D341Med (cell line): ENCODE measurements at places on chromosomes 6 and 20.

DNA sequence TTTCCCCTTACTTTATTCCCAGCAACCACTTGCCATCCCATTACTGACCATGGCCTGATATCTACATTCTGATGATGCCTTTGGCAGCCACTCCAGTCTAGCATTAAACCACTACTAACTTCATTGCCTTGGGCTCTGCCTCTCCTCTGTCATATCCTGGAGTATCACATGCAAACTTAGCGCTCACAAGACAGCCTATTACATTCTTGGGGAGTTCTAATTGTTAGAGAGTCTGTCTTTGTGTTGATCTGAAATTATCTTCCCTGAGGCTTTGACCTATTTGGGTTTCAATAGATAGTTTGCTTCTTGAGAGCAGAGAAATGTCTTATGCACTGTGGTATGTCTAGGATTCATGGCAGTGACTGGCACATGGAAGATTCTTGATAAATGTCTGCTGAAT is 40.5 kb upstream of the RAB32 start:
- no peak for DNase-seq

DNA sequence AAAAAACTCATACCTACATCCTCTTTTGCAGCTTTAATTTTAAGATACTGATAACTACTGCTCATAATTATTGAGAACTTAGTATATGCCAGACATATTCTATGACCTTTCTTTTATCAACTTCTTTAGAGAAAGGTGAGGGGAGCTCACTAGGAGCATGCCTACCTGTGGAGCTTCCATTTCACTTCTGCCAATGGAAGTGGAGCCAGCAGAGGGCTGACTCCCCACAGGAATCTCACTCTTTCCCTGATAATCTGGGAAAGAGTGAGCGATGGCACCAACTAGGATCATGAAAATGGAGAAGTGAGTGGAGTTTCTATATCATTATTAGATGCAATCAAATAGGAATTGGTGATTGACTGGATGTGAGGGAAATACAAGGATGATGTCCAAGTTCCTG is 484.9 kb downstream of the LMBRD1 start:
- DNase-seq: no peak

DNA sequence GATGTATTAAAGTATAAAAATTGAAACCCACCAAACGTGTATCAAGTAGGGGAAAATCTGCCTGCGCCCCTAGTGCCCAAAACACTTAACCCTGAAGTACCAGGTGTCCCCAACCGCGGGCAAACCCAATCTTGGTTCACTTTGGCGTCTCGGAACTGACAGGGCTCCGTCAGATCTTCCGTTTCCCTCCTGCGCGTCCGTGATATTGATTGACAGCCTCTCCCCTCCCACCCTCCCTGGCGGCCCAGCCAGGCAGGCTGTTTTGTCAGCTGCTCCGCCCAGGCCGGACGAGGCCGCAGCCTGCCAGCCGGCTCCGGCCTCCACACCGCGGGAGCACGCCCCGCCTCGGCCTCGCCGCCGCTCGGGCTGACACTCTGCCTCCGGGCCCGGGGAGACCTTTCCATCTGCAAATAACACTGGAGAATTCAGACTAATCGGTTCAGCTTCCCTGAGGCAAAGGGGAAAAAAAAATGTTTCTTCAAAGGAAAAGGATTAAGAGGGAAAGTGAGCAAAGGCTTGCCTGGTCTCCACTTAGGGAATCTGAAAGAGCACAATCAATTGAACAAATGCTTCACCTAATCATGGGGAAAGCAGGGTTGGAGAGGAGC is 234.9 kb upstream of the MCHR2 start:
- DNase-seq: peak; percentile 30

DNA sequence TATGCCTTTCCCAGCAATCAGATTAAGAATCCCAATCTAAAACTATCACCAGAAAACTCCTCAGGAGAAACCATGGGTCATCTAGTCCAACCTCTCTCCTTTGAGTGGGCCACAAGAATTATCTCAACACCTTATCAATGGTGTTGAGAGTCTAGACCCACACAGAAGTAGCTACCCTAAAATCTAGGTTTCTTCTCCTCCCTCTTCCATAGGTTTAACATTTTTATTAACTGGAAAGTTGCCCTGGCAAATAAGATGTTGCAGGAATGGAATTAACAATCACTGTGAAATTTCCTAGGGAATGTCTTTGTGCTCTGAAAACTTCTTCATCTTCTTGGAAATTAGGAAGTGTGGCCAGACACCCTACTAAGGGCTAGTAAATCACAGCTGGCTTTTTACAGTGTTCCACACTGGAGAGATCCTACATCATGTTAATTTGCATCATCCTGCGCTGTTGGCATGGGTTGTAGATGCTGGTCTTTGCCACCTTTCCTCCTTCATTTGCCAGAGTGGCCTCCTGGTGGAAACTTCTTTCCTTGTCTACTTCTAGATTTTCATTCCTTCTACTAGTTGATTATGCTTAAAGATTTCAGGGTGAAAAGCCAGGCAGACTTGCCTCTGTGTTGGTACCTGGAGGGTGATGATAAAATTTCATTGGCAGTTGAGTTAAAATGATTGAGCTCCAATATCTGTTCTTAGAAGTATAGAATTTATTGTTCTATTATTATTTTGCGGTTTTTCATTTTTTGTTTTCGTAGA is 2.7 kb downstream of the TNFAIP3 start:
- no peak for DNase-seq

- no peak for DNase-seq
Measured at GRCh38 chr6:3356824-3357420, 98.2 kb downstream of the PSMG4 start.

- no peak for DNase-seq
Measured at GRCh38 chr6:54646069-54646950, 200.3 kb upstream of the FAM83B start.

DNA sequence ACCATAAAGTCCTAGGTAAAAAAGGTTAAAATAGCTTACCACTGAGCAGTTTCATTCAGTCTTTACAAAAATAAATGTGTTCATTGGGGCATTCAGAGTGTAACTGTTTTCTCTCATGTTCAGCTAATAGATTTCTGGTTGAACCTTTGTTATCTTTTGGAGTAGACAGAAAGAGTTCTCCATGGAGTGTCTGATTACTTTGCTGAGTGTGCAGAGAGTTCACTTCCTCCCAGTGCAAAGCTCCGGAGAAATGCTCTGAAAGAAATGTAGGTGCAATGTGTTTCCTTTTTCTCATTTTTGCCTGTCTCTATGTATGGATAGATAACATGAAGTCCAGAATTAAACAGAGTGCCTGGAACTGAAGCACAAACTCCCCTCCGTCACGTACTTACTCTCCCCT is 52.6 kb downstream of the JAG1 start:
- no peak for DNase-seq

- no peak for DNase-seq
Measured at GRCh38 chr6:128395188-128395587, 125.2 kb downstream of the PTPRK start.

DNA sequence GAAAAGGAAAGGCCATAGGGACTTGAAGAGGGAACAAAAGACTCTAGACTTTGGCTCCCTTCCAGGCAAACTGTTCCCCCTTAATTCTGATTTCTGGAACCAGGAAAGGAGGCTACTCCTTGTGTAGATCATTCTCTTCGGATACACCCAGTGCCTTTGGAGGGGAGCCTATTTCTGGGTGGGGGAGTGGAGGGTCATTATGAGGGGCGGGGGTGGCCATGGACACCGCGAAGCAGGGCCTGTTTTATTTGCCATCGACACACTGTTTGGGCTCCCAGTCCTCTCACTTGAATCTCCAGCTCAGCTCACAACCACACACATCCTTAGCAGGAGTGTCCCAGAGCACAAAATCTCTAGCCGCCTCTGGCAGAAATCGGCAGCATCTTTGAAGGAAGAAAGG is 132.3 kb downstream of the PXDC1 start:
- DNase-seq: peak; percentile 27

DNA sequence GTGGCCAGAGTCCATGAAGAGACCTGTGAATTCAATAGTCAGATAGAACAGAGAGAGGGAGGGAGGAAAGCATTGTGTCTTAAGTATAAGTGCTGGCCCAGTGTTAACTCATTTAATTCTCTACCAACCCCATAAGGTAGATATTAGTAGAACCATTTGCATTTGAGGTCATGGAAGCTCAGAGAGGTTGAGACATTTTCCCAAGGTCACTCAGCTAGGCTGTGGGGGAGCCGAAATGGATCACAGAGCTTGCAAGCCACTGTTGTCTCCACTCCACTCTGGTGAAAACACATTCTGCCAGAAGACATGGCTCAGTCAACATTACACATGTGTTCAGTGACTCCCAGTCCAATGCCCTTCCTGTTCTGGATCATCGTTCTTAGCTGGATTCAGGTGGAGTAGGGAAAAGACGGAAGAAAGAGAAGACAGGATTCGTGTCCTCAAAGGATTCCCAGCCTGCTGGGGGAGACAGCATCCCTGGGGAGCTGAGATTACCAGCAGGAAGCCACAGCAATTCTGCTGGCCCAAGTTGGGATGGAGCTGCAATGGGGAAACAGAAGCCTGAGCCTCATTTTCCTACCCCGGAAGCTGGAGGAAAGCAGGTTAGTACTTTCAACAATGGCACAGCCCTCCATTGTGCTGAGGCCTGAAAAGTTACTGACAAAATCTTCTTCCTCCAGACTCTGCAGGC is 27.0 kb upstream of the MDGA1 start:
- peak; percentile 80 for DNase-seq

- no peak for DNase-seq
Measured at GRCh38 chr20:51959066-51959542, 156.8 kb upstream of the SALL4 start.

DNA sequence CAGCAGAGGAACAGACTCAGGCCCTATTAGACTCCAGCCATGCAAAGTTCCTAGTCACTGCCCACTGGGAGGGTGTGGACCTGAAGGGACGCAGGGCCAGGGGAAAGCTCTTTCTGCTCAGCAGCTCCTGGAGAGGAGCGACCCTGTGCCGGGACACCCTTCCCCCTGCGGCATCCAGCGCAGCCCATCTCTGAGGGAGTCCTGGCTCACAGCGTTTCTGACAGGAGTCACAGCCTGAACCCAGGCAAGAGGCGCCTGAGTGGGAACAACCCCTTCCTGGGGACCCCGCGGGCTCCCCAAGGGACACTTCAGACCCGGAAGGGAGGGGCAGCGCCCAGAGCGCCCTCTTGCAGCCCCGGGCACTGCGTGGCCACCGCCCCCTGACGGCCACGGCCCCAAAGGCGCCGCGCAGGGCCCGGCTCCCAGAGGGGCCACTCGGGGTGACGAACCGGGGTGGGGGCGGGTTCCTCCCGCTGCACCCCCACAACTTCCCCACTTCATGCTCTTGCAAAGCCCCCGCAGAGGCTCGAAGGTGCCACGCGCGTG is 862 bp downstream of the UCKL1 start:
- DNase-seq: peak; percentile 85

GRCh38 chr20:58313396-58313795 is 3.9 kb downstream of the RAB22A start:
- no peak for DNase-seq

- no peak for DNase-seq
Measured at GRCh38 chr6:75278474-75279077, 6.0 kb downstream of the TMEM30A start.

DNA sequence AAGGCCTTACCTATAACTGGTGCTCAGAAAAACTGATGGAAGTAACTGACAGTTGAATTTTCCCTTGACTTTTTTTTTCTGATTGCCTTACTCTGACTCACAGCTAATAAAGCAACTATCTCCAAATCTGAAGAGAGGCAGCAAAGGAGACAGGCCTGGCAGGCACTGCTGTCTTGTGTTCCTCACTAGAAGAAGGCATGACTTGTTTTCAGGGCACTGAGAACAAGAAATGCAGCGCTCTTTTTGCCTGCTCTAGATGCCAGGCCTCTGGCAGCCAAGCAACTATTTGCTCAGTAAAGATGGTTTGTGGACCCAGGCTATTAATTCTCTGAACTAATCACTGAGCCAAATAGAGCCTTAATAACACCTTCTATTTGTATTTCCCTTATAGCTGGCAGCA is 155.1 kb downstream of the PRDM13 start:
- no peak for DNase-seq

DNA sequence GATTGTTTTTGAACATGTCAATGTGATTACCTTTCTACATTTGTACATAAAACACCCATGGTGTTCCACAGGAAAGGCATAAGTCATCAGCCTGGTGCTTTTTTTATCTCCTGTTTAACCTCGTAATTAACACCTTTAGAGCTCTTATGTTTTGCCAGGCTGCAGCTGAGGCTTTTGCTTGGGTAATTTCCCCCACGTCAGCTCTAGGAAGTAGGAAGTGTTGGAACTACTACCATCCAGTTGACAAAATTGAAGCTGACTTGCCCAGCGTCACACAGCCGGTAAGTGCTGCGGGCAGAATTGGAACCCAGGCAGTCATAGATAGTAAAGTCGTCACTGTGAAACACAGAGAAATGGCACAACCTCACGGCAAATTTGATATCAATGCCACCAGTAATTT is 86.6 kb upstream of the BMP2 start:
- DNase-seq: no peak

- DNase-seq: no peak
Measured at GRCh38 chr6:158064725-158065251, 83.1 kb downstream of the SYNJ2 start.

GRCh38 chr6:299104-299980 is 7.1 kb downstream of the DUSP22 start:
- DNase-seq: no peak

GRCh38 chr6:138692978-138693909 is 80.3 kb upstream of the CCDC28A start:
- peak; percentile 82 for DNase-seq

DNA sequence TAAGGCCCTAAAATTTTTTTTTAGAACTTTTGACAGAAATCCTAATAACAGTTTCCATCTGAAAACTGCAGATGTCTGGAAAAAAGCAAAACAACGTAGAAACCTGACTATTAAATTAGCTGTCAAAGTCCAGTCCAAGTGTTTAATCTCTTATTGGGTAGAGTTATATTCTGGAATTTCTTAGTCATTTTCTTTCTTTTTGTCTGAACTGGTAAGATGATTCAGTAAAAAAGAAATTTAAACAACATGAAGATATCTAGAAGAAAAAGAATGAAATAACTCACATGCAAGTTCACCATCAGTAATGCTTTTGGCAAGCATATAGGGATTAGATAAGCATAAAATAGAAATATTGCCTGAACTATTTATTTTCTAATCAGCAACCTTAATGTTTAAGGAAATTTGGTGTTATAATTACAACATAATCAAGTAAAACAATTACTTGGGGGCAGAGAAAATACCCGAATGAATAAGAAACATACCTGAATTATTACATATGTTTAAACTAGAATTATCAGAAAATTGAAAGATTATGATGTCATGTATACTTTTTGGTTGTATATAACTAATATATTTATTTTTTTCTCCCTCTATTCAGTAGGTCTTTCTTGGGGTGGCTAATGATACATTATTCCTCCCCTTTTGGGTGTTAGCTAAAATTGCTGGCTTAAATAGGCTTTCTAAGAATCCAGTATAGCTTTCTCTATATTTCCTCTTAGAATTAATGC is 51.1 kb downstream of the FAM83B start:
- no peak for DNase-seq

DNA sequence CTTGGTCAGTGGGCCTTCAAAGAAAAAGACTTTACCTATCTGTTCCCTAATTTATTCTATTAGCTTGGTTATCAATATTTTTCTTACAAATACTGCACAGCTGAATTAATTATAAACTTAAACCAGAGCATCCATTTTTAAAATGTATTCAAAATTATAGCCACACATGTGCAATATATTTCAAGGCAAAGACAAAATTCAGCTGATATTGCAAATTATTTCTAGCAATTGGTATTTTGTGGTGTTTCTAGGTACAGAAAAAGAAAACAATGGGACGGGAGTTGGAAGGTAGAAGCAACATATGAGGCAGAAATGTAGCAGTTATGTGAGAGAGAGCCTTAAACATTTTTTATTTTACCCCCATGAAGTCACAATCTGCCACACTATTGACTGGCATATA is 64.9 kb downstream of the MAP3K7 start:
- no peak for DNase-seq

GRCh38 chr6:66161546-66162108 is 454.6 kb upstream of the EYS start:
- DNase-seq: no peak
